HFF-Myc (cell line): ENCODE measurements at places on chromosomes 4 and X.
A peak's percentile ranks its signal among the peaks of the same experiment; 100 is the strongest.

GRCh38 chr4:712916-713632 is 7.4 kb downstream of the PCGF3 start:
- DNase-seq: no peak

GRCh38 chrX:1767026-1767425 is 152.2 kb downstream of the ASMT start:
- DNase-seq: no peak

GRCh38 chr4:157220371-157220881 is at the start of gene GRIA2:
TSS of gene GRIA2 (plus strand) at chr4:157220728. CDS start at chr4:157221043, 315 bp downstream.
- peak; percentile 19 for DNase-seq

DNA sequence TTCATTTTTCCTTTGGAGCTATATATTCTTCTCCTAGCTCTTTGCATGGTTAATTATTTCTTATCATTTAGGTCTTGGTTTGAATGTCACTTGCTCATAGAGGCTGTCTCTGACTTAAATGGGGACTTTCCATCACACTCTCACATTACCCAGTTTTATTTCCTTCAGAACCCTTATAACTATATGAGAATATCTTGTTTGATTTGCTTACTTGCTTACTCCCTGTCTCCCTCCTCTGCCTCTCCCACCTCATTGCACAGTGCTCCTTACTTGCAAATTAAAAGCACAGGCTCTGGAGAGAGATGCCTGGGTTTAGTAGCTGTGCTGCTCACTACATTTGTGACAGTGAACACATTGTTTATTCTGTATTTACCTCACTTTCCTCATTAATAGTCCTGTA is 174.6 kb downstream of the SOWAHB start:
- DNase-seq: no peak

- DNase-seq: no peak
These were observed 5.8 kb downstream of the ATP2B3 start for GRCh38 chrX:153523269-153523668.

- no peak for DNase-seq
These were observed 29.0 kb upstream of the PSAPL1 start for GRCh38 chr4:7463566-7464258.

GRCh38 chrX:130789793-130790192 is 113.2 kb downstream of the ENOX2 start:
- DNase-seq: no peak
